Activated naive CD4-positive, alpha-beta T cell (primary cell): ENCODE measurements at places on chromosomes 3 and 15.

DNA sequence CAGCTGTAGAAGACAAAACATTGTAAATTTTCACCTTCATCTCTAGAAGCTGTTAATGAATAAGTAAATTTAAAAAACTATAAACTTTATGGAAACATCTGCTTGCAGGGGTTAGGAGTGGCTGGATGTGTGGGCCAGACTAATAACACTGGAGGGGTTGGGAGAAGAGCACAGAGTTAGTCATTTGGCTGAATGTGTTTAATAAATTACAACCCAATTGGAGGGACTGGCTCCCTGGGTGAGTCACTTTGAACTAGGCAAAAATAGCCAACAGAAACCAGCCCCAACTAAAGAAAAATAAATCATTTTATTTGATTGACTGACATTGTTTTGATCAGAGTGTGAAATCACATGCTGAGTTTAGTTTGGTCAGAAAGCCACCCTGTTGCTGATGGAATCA lies 21.8 kb downstream of the DGKG start:
- DNase-seq = no peak

GRCh38 chr3:134693226-134693625 lies 42.4 kb upstream of the KY start:
- no peak for DNase-seq

- DNase-seq = no peak
Observed at GRCh38 chr3:14290631-14291385, 111.6 kb upstream of the SLC6A6 start.

DNA sequence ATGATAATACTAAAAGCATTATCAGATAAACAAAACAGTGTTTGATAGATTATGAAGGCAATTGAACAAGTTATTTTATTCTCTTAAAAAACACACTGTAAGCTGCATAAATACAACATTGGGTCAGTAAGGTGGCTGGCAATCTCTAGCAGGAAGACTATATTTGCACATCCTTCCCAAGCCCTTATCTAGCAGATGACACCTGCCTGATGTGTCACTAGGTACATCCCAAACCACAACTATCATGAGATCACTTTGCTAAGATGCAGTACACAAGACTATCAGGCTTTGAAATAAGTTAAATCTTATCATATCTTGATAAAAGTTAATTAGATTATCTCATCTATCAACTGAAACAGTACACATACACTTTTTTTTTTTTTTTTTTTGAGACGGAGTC lies 417.4 kb downstream of the MECOM start:
- DNase-seq = no peak

- DNase-seq = no peak
Observed at GRCh38 chr3:119302697-119303551, 8.7 kb downstream of the ARHGAP31 start.

GRCh38 chr3:42830437-42831320 lies 21.4 kb downstream of the ACKR2 start:
- no peak for DNase-seq

DNA sequence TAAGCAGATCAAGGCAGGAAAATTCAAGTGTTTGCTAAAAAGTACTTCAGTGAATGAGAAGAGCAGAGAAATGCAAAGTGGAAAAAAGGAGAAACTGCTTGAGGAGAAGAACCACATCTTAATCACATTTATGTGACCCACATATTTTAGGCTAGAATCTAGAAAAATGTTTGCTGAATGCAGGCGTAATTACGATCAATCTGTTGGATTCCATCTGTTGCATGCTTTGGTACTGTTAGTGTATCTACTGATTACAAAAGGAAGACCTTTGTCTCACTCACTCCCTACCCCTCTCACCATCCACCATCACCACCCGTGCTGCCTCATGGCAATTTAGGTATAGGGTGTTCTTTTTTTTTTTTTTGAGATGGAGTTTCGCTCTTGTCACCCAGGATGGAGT lies 9.7 kb upstream of the TBL1XR1 start:
- no peak for DNase-seq

GRCh38 chr3:13884851-13885703 lies 5.2 kb upstream of the WNT7A start:
- peak; percentile 34 for DNase-seq
